ENCODE measurements at places on chromosomes 5 and 9.

DNA sequence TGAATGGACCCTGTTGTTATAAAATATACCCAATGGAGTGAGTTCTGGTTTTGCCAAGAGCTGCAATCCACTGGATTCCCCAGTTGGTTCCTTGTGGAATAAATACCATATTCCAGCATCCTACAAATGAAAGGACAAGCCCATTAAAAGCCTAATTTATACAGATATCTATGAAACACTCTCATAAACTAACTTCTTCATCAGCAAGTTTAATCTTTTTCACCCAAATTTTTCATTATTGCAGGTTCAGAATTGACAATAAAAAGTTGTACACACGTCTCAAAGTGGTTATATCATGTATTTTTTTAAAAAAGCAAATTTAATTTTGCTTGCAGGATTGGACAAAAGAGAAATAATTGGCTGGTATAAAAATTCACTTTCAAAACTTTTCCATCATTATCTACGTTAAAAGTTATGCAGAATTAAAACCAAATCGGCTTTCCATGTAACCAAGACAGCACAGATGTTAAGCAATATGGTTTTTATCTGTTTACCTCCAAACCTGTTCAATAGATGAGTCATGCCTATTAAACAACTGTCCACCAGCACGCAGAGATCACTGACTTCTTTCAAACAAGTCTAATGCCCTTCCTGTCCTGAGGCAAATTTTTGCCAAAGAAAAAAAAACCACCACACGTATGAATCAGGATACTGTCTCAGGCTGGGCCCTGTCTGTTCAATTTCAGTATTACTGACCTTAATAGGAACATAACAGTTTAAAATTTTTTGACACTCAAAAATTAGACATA is 42.5 kb downstream of the CEMIP2 start:
- DNase-seq, result no peak

- DNase-seq, result no peak
Observed at GRCh38 chr9:21455320-21455719, 15.1 kb downstream of the IFNA1 start.

DNA sequence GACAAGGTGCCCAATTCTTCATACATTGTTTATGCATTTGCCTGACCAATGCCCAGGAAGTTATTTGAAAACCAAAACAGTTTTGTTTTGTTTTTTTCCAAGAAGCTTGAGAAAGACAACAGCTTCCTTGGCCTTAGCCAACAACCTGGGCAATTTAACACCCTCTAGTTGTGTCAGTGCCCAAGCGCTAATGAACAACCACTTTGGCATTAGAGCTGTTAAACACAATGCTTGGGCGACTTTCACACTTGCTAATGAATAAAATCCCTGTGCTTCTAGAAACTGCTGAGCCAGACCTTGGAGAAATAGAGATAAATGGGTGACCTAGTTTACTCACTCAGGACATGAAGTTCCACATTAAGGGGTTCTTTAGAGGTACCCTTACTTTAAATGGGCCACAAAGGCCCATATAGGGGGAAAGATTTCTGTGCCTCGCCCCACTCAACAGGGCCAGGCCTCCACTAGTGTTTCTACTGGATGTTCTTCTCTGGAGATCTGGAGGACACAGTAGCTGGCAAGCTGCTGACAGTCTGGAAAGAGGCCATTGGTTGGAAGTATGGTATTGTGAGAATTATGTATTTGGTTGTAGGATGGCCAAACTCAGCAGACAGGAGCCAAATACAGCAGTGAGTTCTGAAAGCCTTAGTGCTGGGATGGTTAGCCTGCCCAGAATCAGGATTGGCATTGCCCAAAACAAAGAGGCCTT is 179.8 kb downstream of the DOCK8 start:
- DNase-seq, result no peak

DNA sequence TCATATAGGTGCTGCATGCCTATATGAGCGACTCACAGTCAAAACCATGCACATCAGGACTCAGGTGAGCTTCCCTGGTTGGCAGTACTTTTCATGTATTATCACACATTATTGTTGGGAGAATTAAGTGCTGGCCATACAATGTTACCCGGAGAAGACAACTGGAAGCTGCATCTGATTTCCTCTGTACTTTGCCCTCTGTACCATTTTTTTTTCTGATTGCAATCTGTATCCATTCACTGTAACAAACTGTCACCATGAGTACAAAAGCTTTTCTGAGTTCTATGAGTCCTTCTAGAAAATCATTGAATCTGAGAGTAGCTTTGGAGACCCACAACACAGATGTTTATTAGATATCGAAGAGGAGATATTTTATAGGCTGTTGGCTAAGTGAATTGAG is 651.0 kb downstream of the NR2F1-AS1 start:
- DNase-seq, result no peak

- DNase-seq, result no peak
Observed at GRCh38 chr5:543351-543750, 19.1 kb upstream of the SLC9A3 start.

- no peak for DNase-seq
Observed at GRCh38 chr5:167999182-167999581, 292.3 kb upstream of the WWC1 start.

DNA sequence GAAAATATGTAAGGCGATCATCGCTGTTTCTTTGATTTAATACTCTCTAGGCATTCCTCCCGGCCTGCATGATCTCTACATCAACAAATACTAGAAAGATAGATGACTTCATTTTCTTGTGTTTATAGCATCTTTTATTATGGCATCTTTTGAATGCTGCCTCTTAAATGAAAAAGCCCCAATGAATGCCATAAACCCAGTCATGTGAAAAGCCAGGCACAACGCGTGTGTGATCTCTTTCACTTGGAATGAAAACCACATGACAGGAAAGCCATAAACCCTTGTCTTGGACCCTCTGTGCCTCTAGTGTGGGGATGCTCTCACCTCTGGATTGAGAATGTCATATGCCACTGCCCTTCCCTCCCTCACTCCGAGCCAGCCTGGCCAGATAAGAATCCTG is 476.2 kb downstream of the SEMA5A start:
- DNase-seq, result no peak

GRCh38 chr5:36763454-36763853 is 113.1 kb upstream of the NIPBL start:
- no peak for DNase-seq

- no peak for DNase-seq
Observed at GRCh38 chr9:87664153-87665060, 61.5 kb upstream of the CTSL start.

DNA sequence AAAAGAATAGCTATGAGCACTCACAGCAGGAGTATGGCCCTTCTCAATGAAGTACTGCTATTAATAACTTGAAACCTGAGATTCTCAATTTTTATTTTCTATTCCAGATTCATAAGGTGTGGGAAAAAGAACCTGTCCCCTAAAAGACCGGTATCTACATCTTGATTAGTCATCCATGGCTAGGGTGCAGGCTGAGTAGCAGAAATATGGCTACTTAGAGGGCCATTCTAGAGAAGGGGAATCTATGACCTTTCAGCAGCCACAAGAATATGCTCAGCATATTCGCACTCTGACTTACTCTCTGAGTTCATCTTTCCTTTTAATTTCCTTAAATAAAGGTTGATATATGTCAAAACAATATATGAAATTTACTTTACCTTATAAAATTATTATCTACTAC is 27.7 kb downstream of the WDR36 start:
- DNase-seq, result no peak

- DNase-seq, result no peak
Observed at GRCh38 chr9:135053133-135053532, 34.3 kb upstream of the OLFM1 start.

- DNase-seq, result no peak
Observed at GRCh38 chr5:131671409-131671808, 36.4 kb upstream of the RAPGEF6 start.

DNA sequence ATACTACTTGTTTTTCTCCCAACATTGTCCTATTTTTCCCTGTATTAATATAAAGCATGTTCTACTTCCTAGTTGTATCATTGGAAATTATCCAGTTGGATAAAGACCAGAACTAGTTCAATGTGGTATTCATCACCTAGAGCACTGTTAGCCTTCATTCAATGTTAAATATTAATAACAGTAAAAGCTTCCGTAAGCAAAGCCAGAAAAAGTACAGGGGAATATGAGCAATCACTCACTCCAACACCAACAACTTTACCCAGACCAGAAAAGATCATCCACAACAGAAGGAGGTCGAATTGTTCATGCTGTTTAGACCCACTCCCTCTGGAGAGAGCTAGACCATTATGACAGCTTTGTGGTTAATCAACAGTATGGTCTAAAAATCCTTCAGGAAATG is 728.4 kb downstream of the MAT2B start:
- DNase-seq, result no peak

Measured in stimulated activated CD8-positive, alpha-beta memory T cell treated with anti-CD3 and anti-CD28 coated beads, Interleukin-12 subunit alpha, Interleukin-12 subunit beta, amount 100 ng/mL, for 4 hours (primary cell).